Stimulated activated CD4-positive, alpha-beta T cell treated with anti-CD3 and anti-CD28 coated beads, Interleukin-2, amount 100 ng/mL, for 4 hours (primary cell): ENCODE measurements at places on chromosomes 2 and 18.

GRCh38 chr2:142130111-142131009, 456 bp downstream of the LRP1B start:
- no peak for DNase-seq

- no peak for DNase-seq
Observed at GRCh38 chr2:42073739-42074503, 26.1 kb downstream of the PKDCC start.

GRCh38 chr2:40452786-40453185, 896 bp upstream of the SLC8A1 start:
- DNase-seq = no peak

DNA sequence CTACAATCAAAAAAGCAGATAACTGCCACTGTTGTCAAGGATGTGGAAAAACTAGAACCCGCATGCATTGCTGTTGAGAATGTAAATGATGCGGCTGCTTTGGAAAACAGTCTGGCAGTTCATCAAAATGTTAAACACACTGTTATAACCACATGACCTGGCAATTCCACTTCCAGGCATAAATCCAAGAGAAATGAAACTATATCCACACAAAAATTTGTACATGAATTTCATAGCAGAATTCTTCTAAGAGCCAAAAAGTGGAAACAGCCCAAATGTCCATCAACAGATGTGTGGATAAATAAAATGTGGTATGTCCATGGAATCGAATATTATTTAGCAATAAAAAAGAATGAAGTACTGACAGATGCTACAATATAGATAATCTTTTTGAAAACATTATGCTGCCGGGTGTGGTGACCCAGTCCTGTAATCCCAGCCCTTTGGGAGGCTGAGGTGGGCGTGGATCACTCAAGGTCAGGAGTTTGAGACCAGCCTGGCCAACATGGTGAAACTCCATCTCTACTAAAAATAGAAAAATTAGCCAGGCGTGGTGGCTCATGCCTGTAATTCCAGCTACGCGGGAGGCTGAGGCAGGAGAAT, 32.0 kb downstream of the ERCC3 start:
- no peak for DNase-seq

DNA sequence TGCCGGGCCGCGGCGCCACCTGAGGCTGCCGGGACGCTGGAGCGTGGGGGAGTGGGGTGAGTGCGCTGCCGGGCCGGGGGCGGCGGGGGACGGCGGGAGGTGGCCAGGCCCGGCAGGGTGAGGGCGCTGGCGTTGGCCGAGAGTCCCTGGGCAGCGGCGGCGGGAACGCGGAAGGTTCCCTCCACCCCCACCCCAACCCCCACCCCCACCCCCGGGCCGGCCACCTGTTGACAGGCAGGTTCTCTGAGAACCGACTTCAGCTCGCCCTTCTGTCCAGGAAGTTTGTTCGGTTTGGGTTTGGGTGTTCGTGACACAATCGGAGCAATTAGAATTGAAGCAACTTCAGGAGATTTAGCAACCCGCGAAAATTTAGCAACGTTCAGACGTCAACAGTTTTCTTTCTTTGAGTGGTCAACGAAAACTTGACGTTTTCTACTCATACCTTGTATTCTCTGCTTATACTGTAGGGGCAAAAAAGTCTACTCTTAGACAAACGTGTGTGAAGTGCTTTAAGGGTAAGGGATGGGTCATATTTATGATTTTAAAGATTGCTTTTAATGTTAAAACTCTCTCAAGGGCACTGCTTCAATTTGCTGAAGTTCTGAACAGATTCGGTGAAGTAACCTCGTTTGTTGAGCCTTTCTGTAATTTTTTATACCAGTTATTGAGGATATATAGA, 9.3 kb downstream of the OTX1 start:
- DNase-seq = no peak

- DNase-seq = no peak
Observed at GRCh38 chr2:241803387-241804325, 5.3 kb upstream of the NEU4 start.

GRCh38 chr18:74715306-74715705, 117.6 kb downstream of the ZNF407 start:
- DNase-seq = no peak

DNA sequence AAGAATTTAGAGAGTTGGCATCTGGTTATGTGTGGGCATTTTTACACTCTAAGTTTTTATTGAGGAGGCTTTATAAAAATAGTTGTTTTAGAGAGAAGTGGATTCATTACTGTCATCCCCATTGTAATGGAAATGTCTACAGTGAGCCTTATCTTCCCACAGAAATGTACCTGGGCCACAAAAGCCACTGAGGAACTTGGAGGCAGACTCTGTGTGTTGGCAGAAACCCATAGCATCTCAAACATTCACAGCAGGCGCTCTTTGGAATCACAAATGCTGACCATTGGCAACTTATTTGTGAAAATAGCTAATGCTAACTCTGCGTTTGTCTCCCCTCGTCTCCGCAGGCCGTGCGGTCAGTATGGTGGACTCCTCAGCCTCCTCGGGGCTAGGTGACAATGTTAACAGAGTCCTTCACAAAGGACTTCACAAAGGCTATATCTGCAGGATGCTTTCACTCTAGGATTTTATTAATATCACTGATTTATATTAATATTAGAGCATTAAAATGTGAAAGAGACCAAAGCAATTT, 689.1 kb upstream of the POU3F3 start:
- no peak for DNase-seq
